Activated T-helper 9 cell treated with anti-CD3 and anti-CD28 coated beads, Interleukin-2, amount 50 U/mL, for 16 hours (primary cell): ENCODE measurements at places on chromosomes 11 and 22.

- DNase-seq, result no peak
Observed at GRCh38 chr22:50007057-50007511, 5.5 kb downstream of the IL17REL start.

- DNase-seq, result no peak
Observed at GRCh38 chr11:78652843-78653239, 78.2 kb upstream of the NARS2 start.

- no peak for DNase-seq
Observed at GRCh38 chr11:113906516-113906915, 1.9 kb downstream of the HTR3B start.

- DNase-seq, result no peak
Observed at GRCh38 chr11:119361941-119362725, 15.6 kb upstream of the MFRP start.

- no peak for DNase-seq
Observed at GRCh38 chr22:35352214-35353111, 28.4 kb upstream of the HMOX1 start.
